ENCODE measurements at places on chromosomes 6 and 20. TPM values are rescaled to one million over a fixed set of nuclear protein-coding genes. Genes with fewer than 3 reads are reported as not detected.

Gene LTB
- total RNA-seq: 1.4 TPM

Gene CDH26
- total RNA-seq: 4.6 TPM

Gene LHFPL5
- 0.27 TPM for total RNA-seq

Gene GPX5
- total RNA-seq: not detected

Data from camera-type eye (tissue), 1 donor.